Activated T-cell treated with anti-CD3 and anti-CD28 coated beads for 24 hours (primary cell): ENCODE measurements at places on chromosomes 2 and 18.

- no peak for DNase-seq
Observed at GRCh38 chr18:62179213-62179612, 7.6 kb downstream of the PIGN start.

DNA sequence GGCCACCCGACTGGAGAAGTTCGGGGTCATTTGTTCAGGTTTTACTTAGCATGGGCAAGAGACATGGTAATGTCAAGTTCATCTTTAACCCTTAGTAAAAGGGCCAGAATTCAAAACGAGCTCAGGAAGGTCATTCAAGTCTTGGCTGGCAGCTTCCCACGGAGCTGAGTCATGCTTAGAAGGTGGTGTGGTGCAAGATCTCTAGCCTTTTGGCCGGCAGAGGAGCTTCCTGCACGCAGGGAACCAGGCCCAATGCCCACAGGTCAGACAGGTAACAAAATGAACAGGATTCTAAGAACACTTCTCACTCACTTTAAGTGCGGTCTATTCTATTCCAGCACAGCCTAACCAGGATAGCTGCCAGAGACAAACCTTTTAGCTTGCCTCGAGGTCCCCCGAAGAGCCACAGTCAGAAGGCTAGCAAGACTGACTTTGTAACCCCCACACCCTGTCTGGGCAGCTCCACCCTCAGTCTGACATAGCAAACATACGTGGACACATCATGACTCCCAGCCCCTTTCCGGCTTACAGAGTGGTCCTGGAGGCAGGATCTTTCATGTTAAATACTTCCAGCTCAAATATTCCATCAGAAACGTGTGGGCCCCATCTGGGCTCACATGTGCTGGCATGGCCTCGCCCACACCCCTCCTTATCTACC, 292.7 kb downstream of the BCL11A start:
- DNase-seq: no peak

DNA sequence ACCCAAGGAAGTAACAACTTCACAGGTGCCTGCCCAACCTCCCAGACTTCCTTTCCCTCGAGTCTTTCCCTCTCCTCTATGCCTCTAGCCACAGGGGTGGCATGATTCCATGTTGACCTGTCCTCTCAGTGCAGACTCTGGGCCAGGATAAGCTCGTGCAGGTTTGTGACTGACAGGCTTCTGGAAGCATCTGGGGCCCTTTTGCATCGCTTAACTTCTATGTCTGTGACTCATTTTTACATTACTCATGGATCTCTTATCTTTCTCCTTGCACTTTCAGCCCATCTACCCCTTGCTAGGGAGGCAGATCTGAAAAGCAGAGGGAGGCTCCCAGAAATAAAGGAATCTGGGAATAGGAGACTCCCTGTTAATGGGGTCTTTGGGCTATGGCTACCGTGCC, 98.5 kb upstream of the RIOK3 start:
- DNase-seq: no peak

DNA sequence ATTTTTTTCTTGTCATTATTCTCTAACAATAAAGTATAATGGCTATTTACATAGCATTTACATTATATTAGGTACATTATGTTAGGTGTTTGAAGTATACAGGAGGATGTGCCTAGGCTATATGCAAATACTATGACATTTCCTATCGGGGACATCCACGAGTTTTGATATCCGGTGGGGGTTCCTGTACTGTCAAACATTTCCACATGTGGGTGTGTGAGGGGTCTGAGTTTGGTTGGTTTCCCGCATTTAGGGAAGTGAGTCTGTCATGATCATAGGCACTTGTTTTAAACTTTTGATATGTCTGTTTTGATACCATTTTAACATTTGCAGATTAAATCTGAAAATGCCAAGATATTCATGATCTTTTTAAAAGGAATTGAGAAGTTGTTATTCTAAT, 76.0 kb downstream of the CEP192 start:
- no peak for DNase-seq

DNA sequence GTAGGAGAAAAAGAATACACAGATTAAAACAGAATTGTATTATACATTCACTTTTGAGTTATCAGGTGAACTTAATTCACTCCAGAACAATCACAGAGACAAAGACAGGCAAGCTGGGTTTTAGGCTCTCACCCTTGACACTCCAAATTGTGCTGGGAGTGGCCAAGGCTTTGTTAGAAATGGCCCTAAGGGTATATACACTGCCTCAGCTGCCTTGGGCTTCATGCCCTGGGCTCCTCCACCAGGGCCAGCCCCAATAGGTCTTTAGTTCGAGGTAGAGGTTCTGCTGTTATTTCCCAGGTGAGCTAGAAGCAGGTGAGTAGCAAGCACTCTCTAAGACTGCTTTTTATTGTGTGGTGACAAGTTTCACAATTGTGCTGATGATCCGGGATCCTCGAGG, 19.9 kb downstream of the GEMIN6 start:
- no peak for DNase-seq

DNA sequence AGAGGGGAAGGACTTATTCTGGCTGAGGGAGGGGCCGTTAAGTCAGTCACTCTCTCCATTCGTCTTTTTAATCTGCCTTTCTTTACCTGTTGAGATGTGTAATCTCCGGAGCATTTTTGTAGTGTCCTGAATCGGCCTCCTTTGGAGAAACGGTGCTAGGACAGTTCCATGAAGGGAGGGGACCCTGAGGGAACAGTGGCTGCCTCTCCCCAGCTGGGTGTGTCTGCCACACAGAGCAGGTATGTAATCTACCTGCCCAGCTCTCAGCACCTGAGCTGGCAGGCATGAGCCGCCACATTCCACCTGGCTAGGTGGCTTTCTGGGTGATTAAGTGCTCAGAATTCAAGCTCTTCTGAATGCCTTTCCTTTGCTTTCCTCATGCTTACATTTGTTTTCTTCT, 131.2 kb downstream of the WDSUB1 start:
- no peak for DNase-seq

GRCh38 chr2:203252818-203253217, 14.0 kb downstream of the CYP20A1 start:
- DNase-seq: no peak
